WTC11 (cell line): ENCODE measurements at places on chromosomes 2 and 18. TPM values are rescaled to one million over a fixed set of nuclear protein-coding genes. Genes with fewer than 3 reads are reported as not detected.

- no peak for DNase-seq
Measured at GRCh38 chr2:240947176-240947575, 41.0 kb downstream of the CROCC2 start.

The CIDEA gene
- total RNA-seq = 0.23 to 0.50 TPM (median 0.23 TPM) in 3 replicates

- DNase-seq = no peak
Measured at GRCh38 chr2:132632000-132632649, 37.9 kb downstream of the LYPD1 start.

GRCh38 chr18:48954886-48955819, 4.4 kb upstream of the SMAD7 start:
- no peak for DNase-seq

The TUBA3E gene
- total RNA-seq = 0.18 TPM in 1 of 3 replicates, not detected in the others

- DNase-seq = no peak
Measured at GRCh38 chr2:208999911-209000310, 423.9 kb upstream of the MAP2 start.

The DQX1 gene
- 1.2 to 1.9 TPM (median 1.3 TPM) in 3 replicates for total RNA-seq

DNA sequence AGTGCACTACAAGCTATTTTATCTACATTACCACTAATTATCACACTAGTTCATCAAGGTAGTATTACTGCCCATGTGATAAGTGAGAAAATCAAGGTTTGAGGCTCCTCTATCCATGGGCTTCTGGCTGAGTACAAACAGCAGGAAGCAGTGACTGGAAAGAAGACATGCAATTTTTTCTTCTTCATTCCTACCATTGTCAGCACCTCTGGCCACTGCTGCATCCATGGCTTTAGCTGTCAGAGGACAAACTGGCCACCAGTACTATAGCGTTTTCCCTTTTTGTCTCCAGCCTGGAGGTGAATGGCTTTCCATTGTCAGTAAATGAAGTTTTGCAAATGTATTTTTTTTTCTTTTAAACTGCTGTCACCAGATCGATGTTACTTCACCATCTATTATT, 674.9 kb downstream of the LRP1B start:
- no peak for DNase-seq

- DNase-seq = no peak
Measured at GRCh38 chr2:189570570-189571031, 10.0 kb downstream of the SLC40A1 start.

The CSRNP3 gene
- total RNA-seq = 7.3 to 8.0 TPM (median 8.0 TPM) in 3 replicates

The ALLC gene
- total RNA-seq = not detected in 3 replicates

The FHL2 gene
- 21.1 to 22.2 TPM (median 22.1 TPM) in 3 replicates for total RNA-seq

The ARL5A gene
- 73.2 to 82.7 TPM (median 74.1 TPM) in 3 replicates for total RNA-seq

GRCh38 chr2:64250751-64251423, 106.7 kb upstream of the PELI1 start:
- DNase-seq = peak; percentile 33

The GAREM1 gene
- 7.0 to 7.7 TPM (median 7.4 TPM) in 3 replicates for total RNA-seq

The SPATS2L gene
- 103 to 112 TPM (median 111 TPM) in 3 replicates for total RNA-seq

The CCDC74B gene
- total RNA-seq = 2.8 to 5.4 TPM (median 3.4 TPM) in 3 replicates

The FKBP7 gene
- total RNA-seq = 3.2 to 6.2 TPM (median 5.6 TPM) in 3 replicates

GRCh38 chr2:229586012-229586411, 128.3 kb downstream of the DNER start:
- DNase-seq = no peak

GRCh38 chr18:8215741-8216140, 393.5 kb upstream of the RAB12 start:
- DNase-seq = no peak

DNA sequence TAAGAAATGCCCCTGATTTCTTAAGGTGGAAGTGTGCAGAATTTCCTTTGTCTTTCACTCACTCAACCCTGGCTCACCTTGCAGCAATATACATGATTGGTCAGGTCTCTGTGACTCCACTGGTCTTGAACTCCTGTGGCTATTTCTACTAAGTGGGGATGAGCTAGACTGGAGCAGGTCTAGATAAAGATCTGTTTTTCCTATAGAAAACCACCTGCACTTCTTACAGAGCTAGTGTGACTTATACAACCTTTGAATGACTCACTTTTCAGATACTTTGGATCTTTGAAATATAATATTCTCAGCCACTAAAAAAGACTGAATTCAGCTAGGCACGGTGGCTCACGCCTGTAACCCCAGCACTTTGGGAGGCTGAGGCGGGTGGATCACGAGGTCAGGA, 98.5 kb upstream of the KCTD1 start:
- DNase-seq = no peak

The REG1B gene
- 2.1 to 3.8 TPM (median 2.3 TPM) in 3 replicates for total RNA-seq
